AG09309 (cell line): ENCODE measurements at places on chromosomes 2 and 18.

- peak; percentile 5 for DNase-seq
These were observed 97.2 kb downstream of the RAB3GAP1 start for GRCh38 chr2:135149251-135149650.

DNA sequence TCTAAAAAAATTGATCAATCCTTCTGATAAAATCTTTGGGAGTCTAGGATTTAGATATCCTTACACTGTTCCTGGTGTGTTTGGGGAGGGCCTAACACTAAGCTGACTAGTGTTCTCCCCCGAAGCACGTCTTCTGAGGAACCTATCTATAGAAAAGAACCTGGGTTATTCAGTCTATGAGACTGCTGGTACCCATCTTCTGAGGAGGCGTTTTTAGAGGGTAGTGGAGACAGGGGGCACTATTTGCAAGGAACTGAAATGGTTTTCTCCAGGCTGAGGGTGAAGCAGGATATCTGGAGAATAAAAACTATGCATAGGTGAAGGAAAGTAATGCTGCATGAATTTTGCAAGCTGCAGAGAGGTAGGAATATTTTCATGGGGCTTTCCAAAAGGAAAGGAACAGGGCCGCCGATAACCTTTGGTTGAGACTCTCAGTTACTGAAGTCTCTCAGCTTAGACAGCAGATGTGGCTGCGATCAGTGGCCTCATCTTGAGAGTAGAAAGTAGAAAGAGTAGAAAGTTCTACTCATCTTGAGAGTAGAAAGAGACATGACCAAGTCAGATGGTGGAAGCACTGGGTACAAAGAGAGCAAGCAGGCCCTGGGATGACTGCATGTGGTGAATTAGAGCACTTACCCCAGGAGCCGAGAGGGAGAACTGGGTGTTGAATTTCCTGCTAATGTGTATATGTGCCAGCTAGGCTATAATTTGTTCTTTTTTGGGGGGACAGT, 31.8 kb upstream of the KCNE4 start:
- DNase-seq = no peak

DNA sequence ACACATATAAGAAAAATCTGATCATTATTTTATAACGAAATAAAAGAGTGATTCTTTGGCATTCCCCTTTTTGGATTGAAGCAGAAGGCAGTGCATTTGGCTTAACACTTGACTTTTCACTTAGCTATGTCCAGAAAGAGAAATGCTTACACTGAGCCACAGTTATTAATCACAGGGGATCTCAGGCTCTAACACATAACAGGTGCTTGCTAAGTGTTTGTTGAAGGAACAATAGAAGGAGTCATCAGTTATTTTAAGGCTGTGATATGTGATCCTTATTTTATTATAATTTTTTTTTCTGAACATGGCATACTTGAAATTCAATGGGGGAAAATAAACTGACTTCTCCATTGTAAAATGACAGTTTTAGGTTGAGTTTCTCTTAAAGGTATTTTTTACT, 209.5 kb downstream of the UBE2E3 start:
- no peak for DNase-seq

- DNase-seq = no peak
These were observed 44.0 kb upstream of the ROCK2 start for GRCh38 chr2:11388262-11389051.

- peak; percentile 46 for DNase-seq
These were observed 114.9 kb downstream of the SPP2 start for GRCh38 chr2:234165421-234165820.

- no peak for DNase-seq
These were observed 34.1 kb upstream of the KLHL29 start for GRCh38 chr2:23350792-23351355.

DNA sequence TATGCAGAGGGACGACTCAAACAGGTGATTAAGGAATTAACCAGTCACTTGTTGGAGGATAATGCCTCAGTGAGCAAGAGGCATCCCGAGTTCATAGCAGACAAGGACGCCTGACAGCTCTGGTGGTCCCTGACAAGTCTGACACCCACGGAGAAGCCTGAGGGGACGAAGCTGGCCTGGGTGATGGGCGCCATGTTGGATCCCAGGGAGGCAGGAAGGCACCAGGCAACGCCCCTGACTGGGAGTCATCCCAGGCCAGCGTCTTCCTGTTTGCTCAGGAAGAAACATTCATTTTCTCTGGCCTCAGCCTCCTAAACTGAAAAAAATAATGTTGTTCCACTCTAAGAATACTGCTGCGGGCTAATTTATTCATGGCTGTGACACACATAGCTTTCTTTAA, 92.1 kb upstream of the ATP8B1 start:
- DNase-seq = no peak

GRCh38 chr2:11867926-11868325, 121.5 kb downstream of the LPIN1 start:
- no peak for DNase-seq

GRCh38 chr18:24559526-24559925, 99.1 kb downstream of the HRH4 start:
- DNase-seq = no peak

DNA sequence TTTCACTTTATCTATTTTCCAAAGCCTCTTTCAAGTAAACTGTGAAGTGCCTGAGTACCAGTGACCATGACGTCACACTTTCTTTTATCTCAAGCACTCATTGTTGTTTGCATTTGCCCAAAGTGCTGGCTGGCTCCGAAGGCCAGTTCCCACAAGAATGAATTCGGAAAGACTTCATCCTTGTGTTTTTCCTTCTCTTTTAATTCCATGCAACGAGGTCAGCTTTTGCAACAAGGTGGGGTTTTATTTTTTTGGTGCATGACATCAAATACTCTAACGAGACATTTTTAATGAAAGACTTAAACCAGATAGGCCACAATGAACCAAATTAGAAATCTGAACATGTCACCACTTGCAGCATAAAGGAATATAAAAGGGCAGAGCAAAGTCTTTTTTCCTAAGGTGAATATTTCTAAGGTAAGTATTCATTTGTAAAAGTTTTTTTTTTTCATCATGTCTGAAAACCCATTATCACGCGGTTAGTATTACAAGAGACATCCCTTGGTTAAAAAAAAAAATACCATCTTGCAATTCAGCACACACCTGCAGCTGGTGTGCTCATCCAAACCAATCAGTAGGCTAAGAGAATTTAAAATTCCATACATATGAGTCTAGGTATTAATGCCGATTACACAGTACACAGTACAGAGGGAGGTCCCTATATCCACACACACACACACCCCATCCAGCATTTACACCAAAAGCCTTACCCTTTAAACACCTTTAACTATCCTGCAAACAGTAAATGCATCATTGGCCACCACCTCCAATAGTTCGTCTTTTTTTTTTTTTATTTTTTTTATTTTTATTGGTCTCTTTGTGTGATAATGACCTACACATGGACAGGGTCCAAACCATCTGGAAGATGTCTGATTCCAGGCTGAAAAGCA, 2.3 kb downstream of the ARL4C start:
- no peak for DNase-seq

DNA sequence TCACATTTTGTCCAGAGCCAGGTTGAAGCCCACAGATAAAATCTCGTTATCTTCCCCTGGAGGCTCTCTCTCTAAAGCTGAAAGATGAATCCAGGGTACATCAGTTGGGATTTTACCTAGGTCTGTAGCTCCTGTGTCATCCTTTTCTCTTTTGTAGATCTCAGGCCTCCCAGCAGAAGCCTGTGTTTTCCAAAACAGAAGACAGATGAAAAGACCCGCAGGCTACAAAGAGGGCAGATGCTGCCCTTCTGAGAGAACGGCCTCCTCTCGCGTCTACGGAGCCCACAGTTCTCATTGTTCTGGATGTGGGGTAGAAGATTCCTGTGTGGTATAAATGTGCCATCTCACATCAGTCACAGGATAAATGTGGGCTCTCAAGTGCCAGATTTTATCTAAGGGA, 139.5 kb downstream of the SUCLG1 start:
- no peak for DNase-seq

DNA sequence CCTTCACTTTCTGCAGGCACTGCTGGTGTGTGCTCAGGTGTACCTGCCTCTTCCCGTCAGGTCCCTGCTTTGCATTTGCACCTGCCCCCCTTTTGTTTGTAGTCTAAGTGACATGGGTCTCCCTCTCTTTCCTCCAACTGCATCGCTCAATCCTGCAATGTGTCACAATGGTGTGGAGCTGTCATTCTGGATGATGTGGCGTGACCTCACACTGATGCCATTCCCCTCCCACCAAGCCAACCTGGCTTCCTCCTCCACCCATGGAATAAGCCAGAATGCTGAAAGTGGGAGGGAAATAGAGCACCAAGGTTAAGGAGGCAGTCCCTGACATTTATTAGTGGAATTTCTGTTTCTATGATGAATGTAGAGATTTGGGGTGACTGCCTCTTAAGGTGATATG, 156.7 kb downstream of the ZBTB7C start:
- no peak for DNase-seq

GRCh38 chr2:75135776-75136400, 63.4 kb downstream of the TACR1 start:
- DNase-seq = no peak

DNA sequence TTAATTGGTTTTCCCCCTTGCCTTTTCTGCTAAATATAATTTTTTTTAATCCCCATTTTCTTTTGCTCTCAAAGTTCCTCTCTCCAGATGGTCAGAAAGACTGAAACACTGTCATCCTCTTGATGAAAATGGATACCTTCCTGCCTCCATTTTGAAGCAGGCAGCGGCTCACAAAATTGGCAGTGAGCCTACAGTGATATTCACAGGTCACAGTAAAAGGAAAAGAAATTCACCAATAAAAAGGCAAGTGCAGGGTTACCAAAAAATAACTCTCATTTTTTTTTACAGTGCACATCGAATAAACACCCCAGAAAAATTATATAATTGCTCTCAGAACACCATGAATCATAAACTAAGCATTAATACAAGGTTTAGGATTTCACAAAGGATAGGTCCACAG, 307.5 kb downstream of the TCF4 start:
- no peak for DNase-seq

- no peak for DNase-seq
These were observed 113.5 kb downstream of the EFEMP1 start for GRCh38 chr2:55809875-55810621.

DNA sequence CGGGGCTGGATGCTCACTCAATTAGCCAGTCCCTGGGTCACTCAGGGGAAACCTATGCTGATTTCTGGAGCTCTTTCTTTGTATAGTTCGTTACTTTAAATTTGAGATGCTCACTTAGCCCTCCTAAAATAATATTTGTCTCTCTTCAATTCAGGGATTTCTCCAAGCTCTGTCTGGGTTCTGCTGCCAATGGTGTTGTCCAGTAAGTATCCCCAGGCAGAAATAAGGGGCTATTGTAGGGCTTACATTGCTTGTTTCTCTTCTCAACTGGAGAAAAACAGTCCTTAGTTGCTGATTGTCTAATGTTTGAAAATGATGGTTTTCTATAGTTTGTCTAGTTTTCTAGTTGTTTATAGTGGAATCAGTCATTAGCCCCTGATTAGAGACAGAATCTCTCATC, 5.0 kb downstream of the RAB6C start:
- no peak for DNase-seq

GRCh38 chr2:109062145-109062858, 66.7 kb upstream of the SH3RF3 start:
- DNase-seq = no peak

GRCh38 chr18:49021433-49022129, 70.8 kb upstream of the SMAD7 start:
- DNase-seq = no peak

DNA sequence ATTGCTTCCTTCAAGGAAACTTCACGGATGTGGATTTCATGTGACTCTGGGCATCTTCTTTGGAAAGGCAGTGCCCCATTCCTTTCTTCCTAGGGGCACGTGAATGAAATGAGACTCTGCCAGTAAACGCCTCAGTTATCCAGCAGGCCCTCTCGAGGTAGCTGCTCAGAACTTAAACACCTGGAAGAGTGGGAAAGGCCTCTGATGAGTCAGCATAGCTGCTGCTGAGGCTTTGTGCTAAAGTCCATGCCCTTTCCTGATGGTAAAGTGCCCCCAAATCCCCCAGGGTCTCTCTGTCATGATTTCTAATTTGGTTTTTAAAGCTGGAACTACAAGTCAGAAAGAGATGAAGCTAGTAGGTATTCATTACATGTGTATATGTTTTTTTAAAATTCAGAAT, 3.8 kb downstream of the SLC1A4 start:
- DNase-seq = no peak

DNA sequence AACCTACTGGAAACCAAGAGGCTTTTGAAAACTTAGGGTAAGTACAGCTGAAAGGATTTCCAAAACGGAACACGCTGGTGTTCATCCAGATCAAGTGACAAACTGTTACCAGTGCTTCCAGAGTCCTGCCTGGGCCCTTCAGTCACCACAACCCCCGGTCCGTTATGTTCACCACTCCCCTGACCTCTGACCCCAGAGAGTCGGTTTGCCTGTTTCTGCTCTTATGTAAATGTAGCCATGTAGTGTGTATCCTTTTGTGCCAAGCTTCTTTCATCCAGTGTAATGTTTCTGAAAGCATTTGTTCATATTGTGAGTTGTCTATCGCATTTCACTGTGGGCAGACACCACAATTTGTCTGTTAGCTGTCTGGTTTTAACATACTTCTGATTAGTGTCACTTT, 217.5 kb downstream of the NCK2 start:
- DNase-seq = no peak

- no peak for DNase-seq
These were observed 149.9 kb upstream of the TTC39C start for GRCh38 chr18:23864624-23865023.

- DNase-seq = no peak
These were observed 10.7 kb downstream of the ARHGAP15 start for GRCh38 chr2:143139835-143140393.

- no peak for DNase-seq
These were observed 3.1 kb downstream of the SP3 start for GRCh38 chr2:173962031-173962430.

DNA sequence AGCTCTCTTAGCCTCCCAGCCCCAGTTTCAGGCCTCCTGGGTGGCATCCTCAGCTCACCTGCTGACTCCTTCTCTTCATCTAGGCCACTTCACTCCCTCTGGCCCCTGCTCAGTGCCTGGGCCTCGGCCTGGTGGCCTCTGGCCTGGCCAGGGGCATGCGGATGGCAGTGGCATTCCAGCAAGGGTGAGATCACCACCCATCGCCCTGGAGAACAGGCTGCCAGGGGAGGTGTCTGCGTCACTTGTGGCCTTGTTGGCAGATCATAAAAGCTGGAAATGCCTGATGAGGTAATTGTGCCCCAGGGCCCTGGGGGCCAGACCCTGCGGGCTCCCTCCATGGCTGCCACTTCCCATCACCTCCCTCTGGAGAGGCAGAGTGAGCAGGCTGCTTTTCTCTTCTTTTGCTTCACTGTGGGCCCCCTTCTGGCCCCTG, 72.5 kb upstream of the SMAD2 start:
- DNase-seq = peak; percentile 44

GRCh38 chr2:109448207-109448606, 165.6 kb downstream of the SEPTIN10 start:
- no peak for DNase-seq

DNA sequence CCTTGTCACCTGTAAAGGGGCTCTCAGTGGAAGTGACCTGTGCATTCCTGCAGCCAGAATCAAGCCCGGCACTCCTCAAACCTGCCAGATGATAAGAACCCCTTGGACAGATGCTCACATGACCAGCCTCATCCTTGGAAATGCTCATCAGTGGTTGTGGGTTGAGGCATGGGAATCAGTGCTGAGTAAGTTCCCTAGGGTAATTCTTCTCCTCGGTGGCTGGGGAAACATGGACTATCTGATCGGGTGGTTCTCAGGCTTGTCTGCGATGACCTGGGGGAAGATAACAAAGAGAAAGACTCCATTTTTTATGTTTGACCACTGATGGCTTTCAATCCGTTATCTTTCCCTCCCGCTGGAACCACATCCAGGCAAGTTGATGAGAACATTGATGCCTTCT, 84.0 kb downstream of the SPP2 start:
- no peak for DNase-seq
